ENCODE measurements at places on chromosomes 4 and X.

- DNase-seq, result no peak
Measured at GRCh38 chrX:118503260-118504041, 7.8 kb downstream of the DOCK11 start.

GRCh38 chr4:84479663-84480062 lies 19.4 kb downstream of the NKX6-1 start:
- no peak for DNase-seq

GRCh38 chrX:20451929-20452328 lies 185.2 kb upstream of the RPS6KA3 start:
- DNase-seq, result no peak

DNA sequence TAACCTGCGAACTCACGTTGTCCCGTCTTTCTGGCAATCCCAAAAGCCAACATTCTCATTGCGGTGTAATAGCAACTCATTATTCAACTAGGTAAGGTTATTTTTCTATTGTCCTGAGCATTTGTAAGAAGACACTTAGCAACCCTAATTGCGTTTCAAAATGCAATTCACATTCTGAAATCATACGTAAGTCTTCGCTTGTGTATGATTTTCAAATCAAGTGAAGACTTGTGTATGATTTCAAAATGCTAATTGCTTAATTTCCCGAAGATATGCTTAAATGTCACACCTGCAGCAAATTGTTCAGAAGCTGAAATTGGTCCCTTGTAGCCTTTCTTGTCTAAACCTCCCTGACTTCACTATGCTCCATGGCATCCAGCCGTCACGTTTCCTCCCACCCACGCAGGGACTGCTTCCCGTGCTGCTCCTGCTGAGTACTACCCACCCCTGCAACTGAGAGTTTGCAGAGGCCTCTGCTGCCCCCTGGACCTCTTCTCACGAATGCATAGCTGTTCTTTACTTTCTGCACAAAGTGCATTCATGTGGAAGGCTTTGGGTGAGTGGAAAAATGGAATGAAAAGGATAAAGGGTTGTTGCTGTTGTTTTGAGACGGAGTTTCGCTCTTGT lies 40.8 kb upstream of the CLDN24 start:
- no peak for DNase-seq

- no peak for DNase-seq
Measured at GRCh38 chr4:4260185-4260751, 12.2 kb upstream of the TMEM128 start.

DNA sequence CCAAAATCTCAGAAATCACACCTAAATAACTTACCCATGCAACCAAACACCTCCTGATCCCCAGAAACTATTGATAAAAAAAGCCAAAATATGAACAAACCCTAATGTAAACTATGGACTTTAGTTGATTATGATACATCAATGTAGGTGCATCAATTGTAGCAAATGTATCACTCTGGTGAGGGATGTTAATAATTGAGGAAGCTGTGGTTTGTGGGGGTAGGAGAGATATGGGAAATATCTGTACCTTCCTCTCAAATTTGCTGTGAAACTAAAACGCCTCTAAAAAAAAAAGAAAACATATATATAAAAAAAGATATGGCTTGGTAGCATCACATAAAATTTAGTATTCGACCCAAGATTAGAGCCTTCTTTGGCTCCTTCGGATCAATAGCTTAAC lies 144.3 kb upstream of the CPEB2 start:
- no peak for DNase-seq

GRCh38 chr4:74947798-74948197 lies 14.9 kb downstream of the PARM1 start:
- DNase-seq, result no peak

- no peak for DNase-seq
Measured at GRCh38 chrX:119755981-119756533, 2.3 kb upstream of the SOWAHD start.

- DNase-seq, result no peak
Measured at GRCh38 chr4:93409035-93409434, 419.5 kb upstream of the ATOH1 start.

- no peak for DNase-seq
Measured at GRCh38 chr4:89427782-89428181, 120.2 kb upstream of the GPRIN3 start.

GRCh38 chr4:30354605-30355004 lies 365.6 kb upstream of the PCDH7 start:
- DNase-seq, result no peak

DNA sequence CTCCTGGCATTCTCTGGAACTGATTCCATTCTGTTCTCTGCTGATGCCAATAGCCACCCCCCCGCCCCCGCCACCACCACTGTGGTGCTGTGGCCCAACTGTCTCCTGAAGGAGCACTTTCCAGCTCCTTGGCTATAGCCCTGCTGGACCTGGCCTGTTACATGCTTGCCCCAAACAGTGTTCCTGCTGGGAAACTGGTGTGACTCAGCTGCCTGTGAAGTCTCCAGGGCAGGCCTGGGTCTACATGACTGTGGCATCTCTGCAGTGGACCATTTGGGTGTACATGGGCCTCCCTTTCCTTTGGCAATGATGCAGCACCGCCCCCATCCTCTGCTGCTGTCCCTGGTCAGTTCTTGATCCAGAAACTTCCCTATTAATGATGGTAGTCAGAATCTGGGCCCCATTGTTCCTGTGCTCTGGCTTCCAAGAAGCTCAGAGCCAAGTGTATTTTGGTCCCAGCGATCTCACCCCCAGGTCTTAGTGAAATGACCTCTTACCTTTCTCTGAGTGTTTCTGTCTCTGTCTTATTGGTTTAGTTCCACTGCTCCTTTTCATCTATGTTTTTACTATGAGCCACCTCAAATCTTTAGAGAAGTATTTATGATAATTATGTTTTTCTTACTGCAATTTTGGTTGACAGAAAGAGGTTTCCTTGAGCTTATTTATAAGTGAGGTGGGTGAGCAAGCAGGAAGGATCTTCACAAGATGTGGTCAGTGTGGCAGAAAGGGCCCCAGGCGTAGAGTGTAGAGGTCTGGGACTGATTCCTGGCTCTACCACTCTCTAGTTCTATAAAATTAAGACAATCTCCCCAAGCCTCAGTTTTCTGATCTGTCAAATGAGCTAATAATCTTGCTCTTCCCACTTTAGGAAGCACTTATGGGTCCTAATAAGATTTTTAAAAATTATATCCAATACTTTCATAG lies 210.7 kb upstream of the EOLA2 start:
- no peak for DNase-seq

- DNase-seq, result no peak
Measured at GRCh38 chr4:2745981-2746806, 9.9 kb downstream of the TNIP2 start.

- no peak for DNase-seq
Measured at GRCh38 chrX:53249408-53250042, 24.5 kb upstream of the KDM5C start.

DNA sequence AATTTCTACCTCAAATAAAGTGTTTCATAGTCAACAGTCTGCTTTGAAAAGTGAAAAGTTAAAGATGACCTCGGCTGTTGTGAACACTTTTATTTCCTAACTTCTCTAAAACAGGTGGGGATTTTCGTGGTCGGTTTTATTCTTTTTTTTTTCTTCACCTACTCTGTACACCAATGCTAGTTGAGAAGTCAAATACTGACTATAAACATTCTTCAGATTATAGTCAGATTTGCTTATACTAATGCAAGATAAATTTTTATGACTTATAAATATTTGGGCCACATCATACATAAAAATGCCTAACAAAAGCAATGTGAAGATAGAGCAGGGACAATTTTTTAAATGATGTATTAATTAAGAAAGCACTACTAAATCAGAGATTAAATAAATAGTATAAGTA lies 98.1 kb upstream of the GPR34 start:
- DNase-seq, result no peak

DNA sequence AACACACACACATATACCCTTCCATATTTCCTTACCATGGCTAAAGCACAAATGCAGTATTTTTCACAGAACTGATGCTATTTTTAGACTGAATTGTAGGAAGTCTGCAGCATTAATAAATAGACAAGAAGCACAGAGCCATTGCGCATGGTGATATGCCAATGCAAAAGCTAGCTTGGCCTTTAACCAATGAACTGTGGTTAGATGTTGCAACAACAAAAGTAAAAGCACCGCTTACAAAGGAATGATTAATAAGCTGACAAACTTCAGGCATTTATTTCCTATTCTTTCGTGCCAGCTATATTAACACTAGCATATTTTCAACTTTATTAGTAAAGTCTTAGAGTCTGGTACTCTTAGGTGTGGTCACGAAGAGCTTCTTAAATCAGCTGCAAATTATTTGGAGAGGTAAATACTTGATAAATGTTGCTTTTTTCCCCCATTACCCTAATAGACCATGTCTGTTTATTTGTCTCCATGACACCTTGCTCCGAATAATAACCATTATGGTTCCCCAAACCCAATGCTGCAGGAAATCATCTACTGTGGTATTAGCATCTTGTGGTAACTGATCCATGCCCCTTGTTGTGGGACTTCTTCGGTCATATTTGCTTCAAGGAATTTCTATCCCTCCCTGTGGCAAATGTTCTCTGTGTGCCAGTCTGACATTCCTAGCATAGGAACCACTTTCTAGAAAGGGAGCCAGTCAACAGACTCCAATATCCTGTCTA lies 306.1 kb upstream of the TAPT1 start:
- no peak for DNase-seq

DNA sequence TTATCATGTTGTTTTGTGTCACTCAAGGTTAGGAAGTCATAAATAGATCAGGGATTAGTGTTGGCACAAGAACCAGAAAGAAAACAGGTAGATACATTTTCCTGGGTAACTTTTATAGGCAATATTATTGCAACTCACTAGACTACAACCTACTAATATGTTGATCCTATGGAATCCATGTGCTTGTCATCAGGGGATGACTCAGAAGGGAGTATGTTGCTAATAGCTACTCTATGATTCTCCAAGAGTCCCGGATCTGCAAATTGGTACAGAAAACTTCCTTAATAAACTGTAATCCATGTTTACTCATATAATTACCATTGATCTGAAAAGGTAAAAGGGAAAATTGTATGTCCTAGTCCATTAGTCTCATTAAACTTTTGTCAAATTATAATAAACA lies 11.7 kb upstream of the GNRHR start:
- DNase-seq, result no peak

DNA sequence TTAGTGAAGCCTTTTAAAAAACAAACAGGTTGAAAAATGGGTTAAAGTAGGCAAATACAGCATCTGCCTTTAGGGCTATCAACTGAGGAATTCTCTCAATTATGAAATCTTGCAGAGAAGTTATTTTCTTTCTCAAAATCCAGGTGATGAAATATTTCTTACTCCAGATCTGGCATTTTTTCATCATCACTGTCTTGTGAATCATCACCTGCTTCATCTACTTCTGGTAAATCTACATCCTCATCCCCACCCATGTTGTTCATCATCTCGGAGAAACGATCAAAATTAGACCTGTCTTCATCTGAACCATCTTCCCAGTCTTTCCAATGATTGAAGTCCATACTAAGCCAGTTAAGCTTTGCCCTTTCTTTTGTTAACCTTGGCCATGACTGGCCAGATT lies 33.3 kb upstream of the HPF1 start:
- no peak for DNase-seq

DNA sequence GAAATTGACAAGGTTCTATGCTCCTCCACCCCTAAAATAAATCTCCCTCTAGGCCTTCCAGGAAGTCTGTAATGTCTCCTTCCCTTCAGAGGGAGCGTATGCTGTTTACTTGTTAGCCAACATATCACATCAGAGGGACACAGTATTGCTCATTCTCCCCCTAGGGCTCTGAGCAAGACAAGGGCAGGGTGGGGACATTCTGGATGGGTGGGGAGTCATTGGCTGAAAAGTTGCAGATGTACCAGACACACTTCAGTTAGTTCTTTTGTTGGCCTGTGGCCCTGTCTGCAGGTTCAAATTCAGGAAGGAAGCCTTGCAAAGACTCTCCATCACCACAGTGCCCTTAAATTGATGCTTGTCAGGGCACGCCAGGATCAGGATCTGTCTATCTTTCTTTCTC lies 106.3 kb upstream of the TEX13D start:
- no peak for DNase-seq

- no peak for DNase-seq
Measured at GRCh38 chr4:36921476-36922216, 322.9 kb upstream of the NWD2 start.

- DNase-seq, result no peak
Measured at GRCh38 chrX:103697687-103698086, 11.2 kb upstream of the MORF4L2 start.

Data from anterior cingulate cortex (tissue), 58 donors.